ENCODE measurements at places on chromosomes 6 and 20. TPM values are rescaled to one million over a fixed set of nuclear protein-coding genes. Genes with fewer than 3 reads are reported as not detected.

DNA sequence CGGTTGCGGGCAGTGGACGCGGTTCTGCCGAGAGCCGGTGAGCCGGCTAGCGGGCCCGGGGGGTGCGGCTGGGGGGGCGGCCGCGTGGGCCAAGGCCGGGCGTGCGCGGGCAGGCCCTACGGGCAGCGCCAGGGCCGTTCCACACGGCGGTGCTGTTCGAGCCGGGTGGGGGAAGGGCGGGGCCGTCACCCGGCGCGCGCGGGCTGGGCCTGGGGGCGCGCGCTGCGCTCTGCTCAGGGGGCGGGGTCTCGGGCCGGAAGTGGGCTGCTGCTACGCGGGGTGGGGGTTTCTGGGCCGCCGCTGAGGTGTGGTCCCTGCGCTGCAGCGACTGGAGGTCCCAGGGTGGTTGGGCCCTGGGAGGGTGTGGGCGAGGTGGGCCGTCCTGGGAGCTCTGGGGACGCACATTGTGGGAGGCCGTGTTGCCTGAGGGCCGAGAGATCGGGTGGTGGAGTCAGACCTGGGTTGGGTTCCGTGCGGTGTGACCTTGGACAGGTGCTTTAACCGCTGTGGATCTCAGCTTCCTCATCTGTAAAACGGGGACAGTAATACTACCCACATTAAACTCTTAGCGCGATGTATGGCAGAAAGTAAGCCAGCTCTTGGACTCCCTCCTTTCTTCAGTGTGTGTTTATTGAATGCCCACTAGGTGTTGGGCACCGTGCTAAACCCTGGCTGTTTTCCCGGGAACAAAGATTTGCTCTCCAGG lies 391 bp downstream of the MAPRE1 start:
- DNase-seq, result peak; percentile 98

The ENPP1 gene
- 2.4 TPM for total RNA-seq

GRCh38 chr6:3530515-3530914 lies 73.7 kb upstream of the SLC22A23 start:
- no peak for DNase-seq

The R3HDML gene
- not detected for total RNA-seq

GRCh38 chr6:26172608-26172968 lies 85.4 kb downstream of the HFE start:
- DNase-seq, result no peak

GRCh38 chr6:151729829-151730495 lies 77.5 kb upstream of the ESR1 start:
- DNase-seq, result no peak

DNA sequence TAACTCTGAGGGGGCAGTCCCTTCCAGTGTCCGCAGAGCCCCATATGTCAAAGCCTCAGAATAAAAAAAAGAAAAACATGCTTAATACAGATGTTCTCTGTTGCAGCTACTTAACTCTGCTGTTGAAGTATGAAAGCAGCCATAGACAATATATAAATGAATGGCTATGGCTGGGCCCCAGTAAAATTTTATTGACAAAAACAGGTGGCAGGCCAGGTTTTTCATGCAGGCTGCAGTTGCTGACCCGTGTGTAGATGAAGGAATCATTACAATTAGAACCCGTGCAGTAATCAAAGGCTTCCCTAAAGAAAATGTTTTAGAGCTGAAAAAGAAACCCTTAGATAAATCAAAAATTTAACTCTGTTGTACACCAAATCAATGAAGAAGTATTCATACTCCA lies 13.0 kb upstream of the RIN2 start:
- DNase-seq, result no peak

DNA sequence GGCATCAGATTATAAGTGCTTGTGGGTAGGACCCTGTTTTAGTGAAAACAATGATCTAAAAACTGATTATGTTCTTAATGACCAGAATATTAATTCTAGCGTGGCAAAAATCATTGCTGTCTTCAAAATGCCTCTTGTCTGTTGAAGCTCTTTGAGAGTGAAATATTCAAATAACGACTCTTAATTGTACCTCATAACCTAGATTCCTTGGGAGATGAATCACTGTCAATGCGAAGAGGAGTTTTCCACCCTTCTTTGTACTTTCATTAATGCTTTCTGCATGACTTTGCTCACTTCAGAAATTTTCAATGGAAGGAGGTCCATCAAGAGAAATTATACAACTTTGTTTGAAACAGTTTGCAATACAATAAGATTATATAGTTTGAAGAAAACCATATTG lies 71.5 kb downstream of the CRYBG1 start:
- no peak for DNase-seq

DNA sequence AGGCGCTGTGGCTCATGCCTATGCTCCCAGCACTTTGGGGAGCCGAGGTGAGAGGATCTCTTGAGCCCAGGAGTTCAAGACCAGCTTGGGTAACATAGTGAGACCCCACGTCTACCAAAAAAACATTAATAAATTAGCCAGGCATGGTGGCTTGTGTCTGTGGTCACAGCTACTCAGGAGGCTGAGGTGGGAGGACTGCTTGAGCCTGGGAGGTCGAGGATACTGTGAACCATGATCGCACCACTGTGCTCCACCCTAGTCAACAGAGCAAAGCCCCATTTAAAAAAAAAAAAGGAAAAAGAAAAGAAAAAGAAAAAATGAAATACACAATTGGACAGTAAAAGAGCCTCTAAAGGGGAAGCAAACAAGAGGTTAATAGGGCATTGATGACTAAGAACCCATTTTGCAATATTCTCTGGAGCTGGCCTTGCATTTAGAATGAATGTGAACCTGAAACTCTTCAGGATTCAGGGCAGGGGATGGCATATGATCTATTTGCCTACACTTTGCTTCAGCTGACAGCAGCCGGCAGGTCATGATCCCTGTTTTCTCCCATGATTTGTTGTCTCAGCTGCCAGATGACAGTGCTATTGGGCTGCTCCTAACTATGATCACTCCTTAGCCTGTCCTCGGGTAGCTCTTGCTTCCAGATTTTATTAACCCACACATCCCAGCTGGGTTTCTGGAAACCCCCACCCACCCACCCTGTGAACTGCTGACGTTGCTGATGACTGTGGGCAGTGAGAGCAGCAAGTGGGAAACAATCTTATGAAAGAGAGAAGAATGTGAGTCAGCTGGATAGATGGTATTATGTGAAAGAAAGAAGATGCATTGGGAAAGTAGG lies 83.8 kb upstream of the ELOVL5 start:
- no peak for DNase-seq

DNA sequence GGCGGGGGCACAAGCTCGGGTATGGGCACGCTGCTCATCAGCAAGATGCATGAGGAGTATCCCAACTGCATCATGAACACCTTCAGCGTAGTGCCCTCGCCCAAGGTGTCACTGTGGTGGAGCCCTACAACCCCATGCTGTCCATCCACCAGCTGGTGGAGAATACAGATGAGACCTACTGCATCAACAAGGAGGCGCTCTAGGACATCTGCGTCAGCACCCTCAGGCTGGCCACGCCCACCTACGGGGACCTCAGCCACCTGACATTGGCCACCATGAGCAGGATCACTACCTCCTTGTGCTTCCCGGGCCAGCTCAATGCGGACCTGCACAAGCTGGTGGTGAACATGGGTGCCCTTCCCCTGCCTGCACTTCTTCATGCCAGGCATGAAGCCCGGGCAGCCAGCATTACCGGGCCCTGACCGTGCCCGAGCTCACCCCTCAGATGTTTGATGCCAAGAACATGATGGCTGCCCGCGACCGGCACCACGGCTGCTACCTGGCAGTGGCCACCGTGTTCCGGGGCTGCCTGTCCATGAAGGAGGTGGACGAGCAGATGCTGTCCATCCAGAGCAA lies 12.8 kb downstream of the GABRR2 start:
- no peak for DNase-seq

DNA sequence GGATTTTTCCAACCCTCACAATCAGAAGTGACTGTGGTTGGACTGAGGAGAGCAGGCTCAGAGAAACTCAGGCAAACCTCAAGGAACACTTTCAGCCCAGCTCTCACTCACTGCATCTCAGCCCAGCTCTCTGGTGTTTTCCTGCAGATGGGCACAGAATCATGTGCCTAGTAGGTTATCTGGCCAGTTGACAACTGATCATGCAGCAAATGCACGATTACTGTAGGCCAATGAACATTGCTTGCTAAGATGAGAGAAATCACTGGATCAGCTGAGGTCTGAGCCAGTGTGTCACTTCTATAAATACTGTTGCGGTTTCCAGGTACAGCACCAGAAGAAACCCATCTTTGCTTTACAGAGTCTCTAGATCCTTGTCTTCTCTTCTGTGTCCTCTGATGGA lies 540.5 kb downstream of the CD83 start:
- DNase-seq, result no peak

DNA sequence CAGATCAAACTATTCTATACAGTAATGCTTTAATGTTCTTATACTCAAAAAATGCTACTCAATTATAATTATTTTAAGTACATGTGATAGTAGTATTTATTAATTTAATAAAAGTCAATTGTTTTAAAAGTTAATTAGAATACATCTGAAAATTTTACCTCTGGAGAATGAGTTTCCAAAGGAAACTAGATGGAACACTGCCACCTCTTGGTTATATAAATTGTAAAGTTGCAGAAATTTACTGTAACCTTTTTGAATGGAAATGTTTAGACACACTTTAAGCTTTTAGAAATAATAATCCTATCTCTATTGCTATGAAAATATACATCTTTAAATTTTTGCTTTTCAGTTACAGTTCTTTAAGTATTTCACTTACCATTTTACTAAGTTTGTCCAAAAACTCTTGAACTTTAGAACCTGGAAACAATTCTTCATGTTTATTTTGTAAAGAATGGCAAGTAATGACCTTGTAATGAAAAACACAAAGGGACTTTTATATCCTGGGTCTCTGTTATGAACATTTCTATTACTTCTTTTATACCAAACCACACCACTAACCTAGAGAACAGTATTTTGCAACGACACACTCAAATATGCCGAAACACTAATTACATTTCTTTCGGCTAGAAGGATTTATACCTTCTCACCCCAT lies 10.9 kb upstream of the BMP5 start:
- no peak for DNase-seq

GRCh38 chr6:3211681-3212080 lies 15.8 kb downstream of the TUBB2B start:
- no peak for DNase-seq

The C6orf141 gene
- not detected for total RNA-seq

- no peak for DNase-seq
Measured at GRCh38 chr6:51562198-51562597, 525.2 kb downstream of the PKHD1 start.

GRCh38 chr20:61128701-61129269 lies 123.3 kb upstream of the CDH4 start:
- DNase-seq, result no peak
